ENCODE measurements at places on chromosomes 4 and X.

- DNase-seq = no peak
Observed at GRCh38 chr4:13547485-13548041, 3.3 kb upstream of the NKX3-2 start.

DNA sequence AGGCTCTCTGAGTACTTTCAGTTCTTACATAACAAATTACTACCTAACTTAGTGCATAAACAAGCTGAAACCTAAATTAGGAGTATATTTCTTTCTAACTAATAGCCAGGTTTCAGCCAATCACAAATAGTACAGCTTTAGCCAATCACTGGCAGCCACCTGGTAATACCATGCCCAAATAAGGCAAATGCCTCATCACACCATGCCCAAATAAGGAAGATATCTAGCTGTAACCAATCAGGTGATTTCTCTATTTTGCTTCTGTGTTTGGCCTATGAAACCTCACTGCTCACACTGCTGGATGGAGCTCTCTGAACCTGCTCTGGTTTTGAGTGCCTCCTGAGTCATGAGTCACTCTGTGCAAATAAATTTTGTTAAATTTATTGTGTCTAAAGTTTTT, 113.5 kb downstream of the DDIT4L start:
- no peak for DNase-seq

- no peak for DNase-seq
Observed at GRCh38 chr4:120850018-120850599, 72.4 kb downstream of the PRDM5 start.

DNA sequence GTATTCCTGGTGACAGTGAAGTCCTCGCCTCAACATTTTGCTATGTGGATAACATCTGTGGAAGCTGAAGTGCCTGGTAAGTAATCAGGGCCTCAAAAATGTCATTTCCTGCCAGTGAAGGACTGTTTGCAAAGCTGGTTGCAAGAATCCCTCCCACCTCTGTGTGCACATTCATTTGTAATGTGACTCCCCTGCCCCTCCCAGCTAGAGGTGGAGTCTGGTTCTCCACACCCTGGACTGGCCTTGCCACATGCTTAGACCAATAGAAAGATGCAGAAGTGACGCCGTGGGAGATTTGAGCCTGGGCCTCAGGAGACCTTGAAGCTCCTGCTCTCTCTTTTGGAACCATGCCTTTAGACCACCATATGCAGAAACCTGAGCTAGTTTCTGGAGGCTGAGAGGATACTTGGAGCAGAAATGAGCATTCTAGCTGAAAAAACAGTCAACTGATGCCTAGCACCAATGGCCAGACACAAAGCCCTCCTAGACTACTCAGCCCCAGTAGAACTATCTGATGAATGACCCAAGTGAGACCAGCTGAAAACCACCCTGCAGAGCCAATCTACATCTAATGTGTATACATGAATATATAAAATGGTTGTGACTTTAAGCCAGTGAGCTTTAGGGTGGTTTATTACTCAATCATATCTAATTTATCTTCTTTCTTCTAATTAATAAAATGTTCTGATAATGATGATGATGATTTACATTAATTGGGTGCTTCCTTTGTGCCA, 47.8 kb upstream of the CRMP1 start:
- DNase-seq = no peak

DNA sequence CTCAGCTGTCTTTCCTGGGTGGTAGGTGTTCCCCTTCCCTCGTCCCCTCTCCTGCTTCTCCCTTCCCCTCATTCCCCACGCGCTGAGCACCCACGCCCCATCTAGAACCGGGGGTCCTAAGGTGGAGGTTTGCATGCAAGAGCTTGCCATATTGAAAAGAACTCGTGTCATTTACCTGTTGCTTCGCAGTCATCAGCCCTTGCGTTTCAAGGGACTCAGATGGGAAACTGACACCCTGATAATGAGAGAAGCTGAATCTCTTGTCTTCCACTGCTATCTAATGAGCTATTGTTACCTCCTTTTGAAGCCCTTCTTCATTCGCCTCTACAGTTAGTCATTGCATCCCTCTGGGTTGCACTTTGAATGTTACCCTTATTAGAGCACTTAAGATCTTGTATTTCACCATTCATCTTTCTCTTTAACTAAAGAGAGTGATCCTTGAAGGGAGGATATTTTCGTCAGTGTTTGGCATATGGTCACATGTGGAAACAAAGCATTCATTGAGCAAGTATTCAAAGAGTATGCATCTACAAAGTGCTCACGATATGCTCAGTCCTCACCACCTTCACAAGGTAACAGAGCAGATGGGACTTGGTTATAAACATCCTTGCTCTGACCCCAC, 25.7 kb downstream of the ARL9 start:
- no peak for DNase-seq

GRCh38 chrX:134396174-134396573, 63.8 kb upstream of the HPRT1 start:
- DNase-seq = no peak

DNA sequence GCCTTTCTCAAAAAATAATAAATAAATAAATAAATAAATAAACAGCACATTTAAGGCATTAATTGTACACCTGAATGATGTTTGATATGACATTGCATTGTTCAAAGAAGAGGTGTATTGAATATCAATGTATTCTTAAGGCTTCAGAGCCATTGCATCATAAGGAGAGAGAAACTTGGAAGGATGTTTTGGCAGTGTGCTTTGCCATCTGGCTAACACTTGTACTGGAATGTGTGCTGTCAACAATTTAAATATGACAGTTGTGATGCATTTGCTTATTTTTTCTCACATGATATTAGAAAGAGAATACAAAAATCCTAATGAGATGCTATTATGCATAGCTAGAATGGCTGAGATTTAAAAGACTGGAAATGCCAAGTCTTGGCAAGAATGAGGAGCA, 67.8 kb downstream of the FAM133A start:
- no peak for DNase-seq

DNA sequence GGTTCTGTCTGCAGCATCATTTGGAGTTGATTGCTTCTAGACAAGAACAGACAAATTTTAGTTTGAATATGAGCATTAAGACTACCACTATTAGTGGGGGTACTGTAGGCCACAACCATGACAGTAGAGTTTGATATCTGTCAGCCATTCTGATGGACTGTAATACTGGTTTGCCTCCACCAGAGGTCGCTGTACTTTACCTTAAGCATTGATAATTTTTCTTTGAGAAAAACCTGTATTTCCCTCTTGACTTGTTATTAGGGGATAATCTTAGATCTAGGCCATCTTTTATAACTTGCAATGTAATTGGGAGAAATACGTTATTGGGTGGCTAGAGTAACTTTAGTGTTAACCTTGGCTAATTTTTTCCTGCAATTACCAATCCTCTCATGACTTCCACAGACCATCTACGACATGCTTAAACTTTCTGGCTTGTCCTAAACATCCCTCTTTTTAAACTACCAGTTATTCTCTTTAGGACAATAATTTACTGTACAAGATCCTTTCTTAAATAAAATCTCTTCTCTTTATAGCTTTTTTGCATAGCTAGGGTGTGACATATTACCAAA, 562.4 kb downstream of the MAGEB5 start:
- no peak for DNase-seq

DNA sequence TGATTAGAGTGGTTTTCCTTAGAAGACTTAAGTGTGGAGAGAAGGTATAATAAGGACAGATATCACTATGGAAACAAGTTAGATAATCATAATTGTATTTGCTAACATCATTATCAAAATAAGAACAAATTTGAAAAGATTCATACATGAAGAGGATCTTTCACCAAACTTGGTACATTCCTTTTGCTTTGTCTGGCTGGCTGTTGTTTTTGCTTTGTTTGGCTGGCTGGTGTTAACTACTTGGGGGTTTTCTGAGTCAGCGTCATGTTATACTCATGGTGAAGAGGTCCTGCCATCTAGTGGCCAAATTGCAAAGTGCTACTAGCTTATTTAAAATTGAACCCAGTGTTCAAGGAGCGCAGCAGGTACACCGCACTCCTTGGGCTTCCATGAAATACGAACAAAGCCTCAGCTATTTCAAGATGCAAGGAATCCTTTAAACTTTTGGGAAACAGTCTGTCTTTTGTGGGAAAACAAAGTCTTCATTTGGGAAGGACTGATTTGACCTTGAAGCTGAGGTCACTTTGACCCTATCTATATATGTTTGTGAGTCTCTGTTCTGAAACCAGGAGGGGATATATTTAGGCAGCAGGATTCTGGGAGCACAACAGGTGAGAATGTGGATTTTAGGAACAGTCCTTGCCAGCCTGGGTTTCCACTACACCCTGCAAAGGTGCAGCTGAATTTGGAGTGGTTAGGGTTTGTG, 129.7 kb downstream of the PLS3 start:
- peak; percentile 57 for DNase-seq

GRCh38 chr4:105666693-105667092, 41.8 kb downstream of the INTS12 start:
- no peak for DNase-seq

DNA sequence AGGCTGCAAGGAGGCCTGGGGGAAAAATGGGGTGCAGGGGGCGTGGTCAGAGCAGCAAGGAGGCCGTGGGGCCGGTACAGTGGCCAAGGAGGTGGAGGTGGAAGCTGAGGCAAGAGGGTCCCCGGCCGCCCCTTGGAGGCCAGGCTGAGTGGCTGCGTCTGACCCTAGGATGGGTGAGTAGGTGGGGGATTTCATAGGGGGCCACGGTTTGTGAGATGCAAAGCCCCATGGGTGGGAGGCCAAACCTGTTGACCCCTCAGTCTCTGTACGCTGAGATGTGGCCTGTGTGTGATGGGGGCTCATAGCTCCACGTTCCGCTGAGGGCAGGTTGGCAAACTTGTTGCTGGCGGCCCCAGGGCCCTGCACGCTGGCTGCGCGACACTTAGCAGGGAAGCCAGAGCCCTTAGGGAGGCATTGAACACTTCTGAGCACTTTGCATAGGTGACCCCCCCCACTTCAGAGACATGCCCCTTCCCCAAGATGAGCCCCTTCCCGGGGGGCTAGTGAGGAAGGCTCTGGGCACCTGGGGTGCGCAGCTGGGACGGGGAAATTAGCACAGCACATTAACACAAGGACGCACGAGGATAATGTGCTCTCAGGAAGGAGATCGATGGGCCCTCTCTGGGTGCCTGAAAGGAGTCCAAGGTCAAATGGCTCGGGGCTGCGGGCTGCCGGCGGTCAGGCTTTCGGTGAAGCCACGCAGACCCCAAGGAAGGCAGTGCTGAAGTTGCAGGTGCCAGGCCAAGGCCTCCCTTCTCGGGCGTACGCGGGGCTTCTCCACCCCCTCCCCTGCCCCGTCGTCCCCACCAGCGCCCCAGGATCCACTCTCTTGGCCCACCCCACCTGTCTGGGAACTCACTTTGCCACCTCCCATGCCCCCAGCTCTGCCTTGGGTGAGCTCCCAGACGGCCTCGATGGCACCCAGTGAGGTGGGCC, 107.4 kb downstream of the HMX1 start:
- DNase-seq = no peak

GRCh38 chr4:141169391-141169790, 36.1 kb upstream of the RNF150 start:
- no peak for DNase-seq

GRCh38 chr4:184269879-184270430, 52.3 kb upstream of the ENPP6 start:
- DNase-seq = no peak

GRCh38 chr4:41202820-41203568, 11.3 kb downstream of the APBB2 start:
- no peak for DNase-seq

DNA sequence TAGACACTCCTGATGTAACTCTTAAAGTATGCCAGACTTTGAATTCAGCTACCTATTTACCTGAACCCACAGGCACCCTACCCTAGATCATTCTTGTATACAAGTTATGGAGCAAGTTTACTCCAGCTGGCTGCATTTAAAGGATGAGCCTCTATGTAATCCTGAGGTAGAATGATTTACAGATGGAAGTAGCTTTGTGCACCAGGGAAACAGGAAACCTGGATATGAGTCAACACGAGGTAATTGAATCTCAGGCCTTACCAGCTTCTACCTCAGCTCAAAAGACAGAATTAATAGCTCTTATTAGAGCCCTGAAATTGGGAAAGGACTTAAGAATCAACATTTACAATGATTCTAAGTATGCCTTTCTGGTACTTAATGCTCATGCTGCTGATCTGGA, 119.8 kb downstream of the AGTR2 start:
- DNase-seq = no peak

- DNase-seq = no peak
Observed at GRCh38 chr4:154562697-154563254, at the start of gene FGB. FGB (plus strand) TSS chr4:154563011; CDS start chr4:154563019, 8 bp downstream.

- no peak for DNase-seq
Observed at GRCh38 chr4:91340822-91341221, 962.9 kb upstream of the GRID2 start.

DNA sequence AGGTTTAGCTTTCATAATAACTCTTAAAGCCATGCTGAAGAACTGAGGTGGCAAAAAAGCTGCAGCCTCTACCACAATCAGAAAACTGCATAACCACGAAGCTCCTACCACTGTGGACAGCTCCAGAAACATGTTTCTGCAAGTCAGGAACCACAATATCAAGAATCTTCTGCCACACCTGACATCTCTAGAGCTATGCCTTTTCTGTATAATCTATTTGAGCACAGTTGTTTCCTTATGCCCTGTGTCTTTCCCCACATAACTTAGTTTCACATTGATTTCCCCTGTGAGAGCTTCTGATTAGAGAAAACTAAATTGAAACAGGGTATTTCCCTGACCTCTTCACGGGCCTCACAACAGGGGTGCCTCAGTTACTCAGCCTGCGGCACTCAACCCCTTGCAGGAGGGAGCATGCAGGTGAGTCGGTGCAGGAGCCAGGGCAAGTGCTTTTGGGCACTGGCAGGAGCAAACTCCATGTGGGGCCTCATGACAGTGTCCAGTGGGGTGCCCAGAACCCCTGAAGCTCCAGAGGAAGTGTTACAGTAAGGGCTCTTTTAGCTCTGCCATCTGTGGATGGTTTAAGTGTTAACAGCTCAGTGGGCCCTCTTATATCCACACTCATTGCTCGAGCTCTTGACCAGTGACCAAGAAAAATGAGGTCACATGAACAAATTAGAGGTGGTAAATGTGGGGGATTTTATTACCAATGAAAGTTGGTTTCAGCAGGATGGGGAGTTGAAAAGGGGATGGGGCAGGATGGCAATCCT, 132.8 kb upstream of the BMP3 start:
- no peak for DNase-seq

DNA sequence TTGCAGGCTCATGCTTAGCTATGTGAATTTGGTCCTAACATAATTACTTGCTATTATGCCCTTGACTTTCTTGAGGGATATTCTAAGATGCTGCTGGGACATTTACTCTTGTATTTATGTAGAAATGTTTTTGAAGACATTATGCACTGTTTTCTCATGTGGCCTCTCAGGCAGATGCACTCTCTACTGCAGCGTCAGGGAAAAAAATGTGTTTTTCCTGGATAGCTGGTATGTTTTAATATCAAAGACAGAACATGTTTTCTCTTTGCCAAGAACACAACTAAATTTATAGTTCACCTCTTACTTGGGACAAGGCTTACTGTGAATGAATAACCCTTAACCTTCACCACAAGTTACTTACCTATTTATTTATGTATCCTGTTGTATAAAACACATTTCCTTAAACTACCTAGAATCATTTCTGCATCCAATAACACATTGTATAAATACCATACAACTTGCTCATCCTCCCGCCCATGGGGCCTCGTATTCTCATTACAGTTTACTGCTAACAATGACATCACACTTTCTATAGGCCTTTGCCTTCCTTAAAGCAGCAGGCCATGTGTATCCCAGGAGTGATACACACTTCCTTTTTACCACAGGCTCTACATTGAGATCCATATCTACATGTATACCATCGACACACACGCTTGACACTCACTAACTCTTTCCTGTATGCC, 178.7 kb downstream of the SLIT2 start:
- DNase-seq = no peak

Data from heart right ventricle (tissue), 16 donors.